ENCODE measurements at places on chromosomes 3 and 15.

DNA sequence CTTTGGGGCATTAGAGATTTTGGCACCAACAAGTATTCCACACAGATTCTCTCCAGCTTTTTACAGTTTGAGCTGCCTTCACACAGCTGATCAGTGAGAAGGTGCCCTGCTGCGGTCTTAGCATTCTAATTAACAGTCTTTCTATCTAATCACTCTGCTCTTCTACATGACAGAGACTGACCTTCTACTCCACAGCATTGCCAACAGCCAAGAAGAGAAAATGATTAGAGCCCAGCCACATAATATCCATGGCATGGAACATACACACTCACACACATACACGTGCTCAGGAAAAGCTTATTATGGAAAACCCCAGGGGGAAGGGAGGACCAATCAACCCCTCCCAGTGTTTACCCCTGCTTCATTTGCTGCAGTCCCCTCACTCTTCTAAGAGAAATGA, 76.1 kb upstream of the PPP2R3A start:
- DNase-seq = no peak

DNA sequence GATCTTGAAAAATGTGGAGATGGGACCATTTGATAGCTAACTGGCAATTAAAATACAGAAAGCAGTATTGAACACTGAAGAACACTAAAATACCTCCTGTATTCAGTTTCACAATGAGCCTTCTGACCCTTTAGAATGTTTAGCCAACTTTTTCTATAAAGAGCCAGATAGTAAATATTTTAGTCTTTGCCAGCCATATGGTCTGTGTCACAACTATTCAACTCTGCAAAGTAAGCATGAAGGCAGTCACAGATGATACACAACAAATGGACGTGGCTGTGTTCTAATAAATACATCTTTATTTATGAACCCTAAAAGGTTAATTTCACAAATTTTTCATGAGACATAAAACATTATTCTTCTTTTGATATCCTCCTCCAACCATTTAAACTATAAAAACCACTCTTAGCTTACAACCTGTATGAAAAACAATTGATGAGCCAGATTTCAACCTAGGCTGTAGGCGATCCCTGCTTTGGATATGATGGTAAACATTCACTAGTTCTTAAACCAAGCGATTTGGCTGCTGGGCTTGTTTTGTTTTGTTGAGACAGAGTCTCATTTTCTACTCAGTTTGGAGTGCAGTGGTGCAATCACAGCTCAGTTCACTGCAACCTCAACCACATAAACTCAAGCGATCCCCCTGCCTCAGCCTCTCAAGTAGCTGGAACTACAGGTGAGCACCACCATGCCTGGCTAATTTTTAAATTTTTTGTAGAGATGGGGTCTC, 13.6 kb upstream of the CSPG5 start:
- no peak for DNase-seq

- DNase-seq = no peak
Observed at GRCh38 chr3:66836363-66837152, 161.5 kb upstream of the KBTBD8 start.

GRCh38 chr3:51934139-51934850, 7.4 kb downstream of the RRP9 start:
- DNase-seq = no peak

- no peak for DNase-seq
Observed at GRCh38 chr3:157405457-157405856, 31.2 kb upstream of the PTX3 start.

DNA sequence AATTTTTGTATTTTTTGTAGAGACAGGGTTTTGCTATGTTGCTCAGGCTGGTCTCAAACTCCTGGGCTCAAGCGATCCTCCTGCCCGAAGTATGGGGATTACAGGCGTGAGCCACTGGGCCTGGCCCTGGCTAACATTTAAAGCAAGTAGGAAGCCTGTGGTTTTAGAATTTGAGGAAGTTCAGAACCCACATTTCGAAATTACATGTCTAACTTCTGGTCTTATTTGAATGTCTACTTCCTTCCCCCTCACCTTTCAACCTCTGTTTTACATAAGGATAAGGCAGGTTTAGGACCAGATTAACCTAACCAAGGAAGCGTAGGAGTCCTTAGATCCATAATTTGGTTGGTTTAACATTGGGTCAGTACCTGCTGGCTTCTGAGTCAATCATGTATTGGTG, 120.5 kb upstream of the PROK2 start:
- no peak for DNase-seq

DNA sequence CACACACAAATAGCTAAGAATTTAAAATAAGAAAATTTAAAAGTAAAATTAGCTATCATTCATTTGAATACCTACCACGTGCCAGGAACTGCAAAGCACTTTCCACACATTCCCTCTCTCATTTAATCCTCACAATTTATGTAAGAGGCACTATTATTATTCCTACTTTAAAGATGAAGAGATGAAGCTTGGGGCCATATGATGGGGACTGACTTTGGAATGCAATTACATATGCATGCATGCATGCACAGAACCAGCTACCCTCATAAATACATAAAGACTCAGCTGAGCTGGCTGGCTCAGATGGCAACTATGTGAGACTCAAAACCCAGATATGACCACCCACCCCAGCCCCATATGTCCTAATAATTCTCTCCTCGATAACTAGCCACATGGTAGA, 31.7 kb upstream of the THUMPD3 start:
- no peak for DNase-seq

- DNase-seq = peak; percentile 37
Observed at GRCh38 chr15:48722764-48723661, 77.5 kb upstream of the FBN1 start.

DNA sequence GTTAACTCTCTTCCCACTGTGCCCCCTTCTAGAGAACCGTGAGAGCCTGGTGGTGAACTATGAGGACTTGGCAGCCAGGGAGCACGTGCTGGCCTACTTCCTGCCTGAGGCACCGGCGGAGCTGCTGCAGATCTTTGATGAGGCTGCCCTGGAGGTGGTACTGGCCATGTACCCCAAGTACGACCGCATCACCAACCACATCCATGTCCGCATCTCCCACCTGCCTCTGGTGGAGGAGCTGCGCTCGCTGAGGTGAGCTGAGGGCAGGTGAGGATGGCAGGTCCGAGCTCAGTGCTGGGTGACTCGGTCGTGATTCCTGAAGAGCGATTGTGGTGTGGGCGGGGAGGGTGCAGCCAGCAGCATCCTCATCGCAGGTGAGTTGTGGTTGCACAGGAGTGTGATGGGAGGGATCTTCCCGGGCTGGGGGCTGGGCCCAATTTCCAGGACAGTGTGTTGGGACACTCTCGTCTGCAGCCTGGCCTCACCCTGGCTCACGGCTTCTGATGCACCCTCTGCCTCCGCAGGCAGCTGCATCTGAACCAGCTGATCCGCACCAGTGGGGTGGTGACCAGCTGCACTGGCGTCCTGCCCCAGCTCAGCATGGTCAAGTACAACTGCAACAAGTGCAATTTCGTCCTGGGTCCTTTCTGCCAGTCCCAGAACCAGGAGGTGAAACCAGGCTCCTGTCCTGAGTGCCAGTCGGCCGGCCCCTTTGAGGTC, 8.0 kb downstream of the MCM2 start:
- no peak for DNase-seq

DNA sequence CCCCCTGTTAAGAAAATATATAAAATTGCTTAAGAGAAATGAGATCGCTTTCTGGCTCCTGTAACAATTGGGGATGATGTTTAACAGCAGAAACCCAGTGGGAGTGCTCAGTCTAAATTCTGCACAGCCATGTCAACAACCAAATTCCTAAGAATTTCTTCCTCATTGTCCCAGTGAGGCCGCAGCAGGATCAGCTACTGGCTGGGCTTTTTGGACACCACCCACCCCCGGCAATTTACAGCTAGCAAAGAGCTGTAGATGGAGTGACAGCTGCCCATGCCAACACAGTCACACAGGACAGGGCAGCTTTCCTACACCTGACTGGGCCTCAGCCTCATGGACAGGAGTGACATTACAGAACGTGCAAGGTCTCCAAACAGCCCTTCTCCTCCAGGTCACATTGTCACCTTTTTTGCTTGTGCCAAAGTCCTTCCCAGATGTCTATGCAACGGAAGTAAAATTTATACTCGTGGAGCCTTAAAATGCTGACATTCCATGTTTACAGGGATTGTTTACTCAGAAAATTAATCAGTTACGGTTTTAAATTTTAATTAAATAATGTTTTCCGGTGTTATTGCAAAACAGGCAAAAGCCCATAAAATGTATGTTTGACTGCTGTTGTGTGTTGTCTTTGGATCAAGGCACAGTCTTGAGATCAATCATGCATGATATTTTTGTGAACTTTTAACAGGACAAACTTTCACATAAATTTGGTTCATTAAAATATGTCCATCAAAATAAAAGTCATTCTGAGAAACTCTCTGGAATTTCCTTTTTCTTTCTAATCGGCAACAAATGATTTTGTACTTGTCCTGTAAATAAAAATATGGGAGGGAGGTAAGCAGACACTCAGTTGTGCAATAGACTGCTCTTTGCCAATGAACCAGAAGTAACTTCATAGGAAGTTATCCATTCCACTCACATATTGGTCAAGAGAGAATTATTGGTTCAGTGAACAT, 943.2 kb downstream of the MCTP2 start:
- DNase-seq = no peak

DNA sequence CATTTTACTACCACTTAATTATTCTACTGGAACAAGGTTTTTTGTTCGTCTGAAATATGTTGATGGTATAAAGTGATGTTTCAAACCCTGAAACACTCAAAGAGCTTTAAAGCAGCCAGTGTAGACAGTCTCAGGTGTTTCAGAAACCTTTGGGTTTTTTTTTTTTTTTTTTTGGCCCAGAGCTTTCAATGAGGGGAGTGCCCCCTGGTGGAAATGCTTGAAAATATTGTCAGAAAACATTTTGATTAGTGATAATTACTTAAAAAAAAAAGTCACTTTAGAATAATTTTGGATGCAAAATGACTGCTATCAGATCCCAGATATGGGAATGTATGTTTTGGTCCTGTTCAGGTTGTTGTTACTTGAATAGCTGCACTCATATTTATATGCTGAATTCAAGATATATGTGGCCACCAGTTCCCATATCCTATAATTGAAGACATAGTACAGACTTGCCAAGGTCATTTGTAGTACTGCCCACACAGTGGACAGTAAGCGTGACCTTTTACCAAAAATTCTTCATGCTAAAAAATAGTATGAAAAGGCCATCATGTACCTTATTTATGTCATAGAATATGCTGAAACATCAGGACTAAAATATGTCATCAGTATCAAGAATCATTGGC, 35.9 kb downstream of the SATB1 start:
- peak; percentile 2 for DNase-seq

DNA sequence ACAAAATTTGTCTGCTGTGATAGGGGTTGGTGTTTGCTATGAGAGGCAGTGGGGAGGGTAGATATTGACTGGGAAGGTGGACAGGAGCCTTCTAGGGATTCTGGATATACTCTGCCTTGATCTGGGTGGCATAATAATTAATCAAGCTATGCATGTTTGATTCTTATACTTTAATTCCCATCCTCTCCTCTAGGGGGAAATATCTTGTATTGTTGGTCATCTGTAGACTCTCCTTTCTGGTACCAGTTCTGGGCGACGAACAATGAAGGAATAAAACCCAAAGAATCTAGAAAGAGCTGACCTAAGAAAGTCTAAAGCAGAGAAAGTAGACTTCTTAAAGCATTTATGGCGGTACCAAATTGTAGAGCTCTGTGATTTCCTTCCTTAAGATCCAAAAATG, 198.2 kb upstream of the STRIT1 start:
- DNase-seq = no peak

DNA sequence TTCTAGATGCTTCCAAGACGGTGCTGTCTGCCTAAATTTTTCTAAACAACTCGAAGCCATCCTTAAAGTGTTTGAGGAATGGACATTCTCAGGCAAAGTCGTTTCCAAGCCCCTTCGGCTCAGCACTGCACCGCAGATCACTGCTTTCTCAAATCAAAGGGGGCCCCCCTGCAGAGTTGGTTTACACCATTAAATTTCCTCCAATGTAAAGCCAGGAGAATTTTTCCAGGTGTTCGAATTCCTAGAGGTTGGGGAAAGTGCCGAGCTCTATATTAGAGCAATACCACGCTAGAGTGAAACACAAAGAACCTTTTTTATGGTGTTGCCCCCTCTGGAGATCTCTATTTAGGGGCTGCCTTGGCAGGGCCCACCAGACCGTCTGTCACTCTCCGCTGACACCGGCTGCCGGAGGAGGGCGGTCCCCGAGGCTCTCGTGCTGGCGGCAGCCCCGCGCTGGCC, 277.9 kb upstream of the NR2F2 start:
- DNase-seq = no peak

DNA sequence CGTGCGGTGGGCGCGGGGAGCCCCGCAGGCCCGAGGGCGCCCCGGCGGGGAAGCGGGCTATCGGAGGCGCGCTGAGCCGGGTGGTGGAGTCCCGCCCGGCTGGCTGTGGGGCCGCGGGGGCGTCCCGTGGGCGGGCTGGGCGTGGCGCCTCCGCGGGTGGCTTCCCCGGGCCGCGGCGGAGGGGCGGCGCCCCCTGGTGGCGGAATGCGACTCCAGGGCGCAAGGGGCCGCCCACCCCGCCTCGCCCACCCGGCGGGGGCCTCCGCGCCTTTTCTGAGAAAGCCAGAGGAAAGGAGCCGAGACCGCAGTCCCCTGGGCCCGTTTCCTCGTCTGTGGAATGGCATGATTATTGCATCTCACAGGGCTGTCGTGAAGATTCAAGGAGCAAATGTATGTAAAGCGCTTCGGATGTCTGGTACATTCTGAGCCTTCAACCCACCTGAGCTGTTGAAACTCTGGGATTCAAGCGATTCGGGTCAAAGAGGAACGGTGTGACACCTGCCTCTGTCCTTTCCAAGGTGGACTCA, 31.9 kb upstream of the RAB6B start:
- DNase-seq = peak; percentile 14

GRCh38 chr3:79097964-79098660, 669.7 kb downstream of the ROBO1 start:
- DNase-seq = no peak

GRCh38 chr3:104564045-104564643, 802.6 kb upstream of the ALCAM start:
- no peak for DNase-seq
